ENCODE measurements at places on chromosomes 4 and X.

GRCh38 chr4:123696687-123697086, 300.1 kb downstream of the SPRY1 start:
- no peak for DNase-seq

- no peak for DNase-seq
Measured at GRCh38 chr4:112213091-112213490, 18.5 kb upstream of the AP1AR start.

DNA sequence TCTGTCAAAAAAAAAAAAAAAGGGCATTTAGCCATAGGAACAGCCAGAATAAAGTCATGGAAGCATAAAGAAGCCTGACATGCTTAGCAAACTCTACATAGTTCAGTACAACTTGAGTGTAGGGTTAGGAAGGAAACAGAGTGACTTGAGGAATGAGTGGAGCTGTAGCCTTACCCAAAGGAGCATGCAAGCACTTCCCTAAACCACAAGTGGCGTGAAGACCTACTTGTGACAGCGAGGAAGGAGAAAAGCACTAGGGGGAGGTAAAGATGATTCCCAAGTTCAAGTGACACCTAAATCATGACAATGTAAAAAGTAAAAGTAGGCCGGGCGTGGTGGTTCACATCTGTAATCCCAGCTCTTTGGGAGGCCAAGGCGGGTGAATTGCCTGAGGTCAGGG, 21.8 kb upstream of the IQSEC2 start:
- no peak for DNase-seq

DNA sequence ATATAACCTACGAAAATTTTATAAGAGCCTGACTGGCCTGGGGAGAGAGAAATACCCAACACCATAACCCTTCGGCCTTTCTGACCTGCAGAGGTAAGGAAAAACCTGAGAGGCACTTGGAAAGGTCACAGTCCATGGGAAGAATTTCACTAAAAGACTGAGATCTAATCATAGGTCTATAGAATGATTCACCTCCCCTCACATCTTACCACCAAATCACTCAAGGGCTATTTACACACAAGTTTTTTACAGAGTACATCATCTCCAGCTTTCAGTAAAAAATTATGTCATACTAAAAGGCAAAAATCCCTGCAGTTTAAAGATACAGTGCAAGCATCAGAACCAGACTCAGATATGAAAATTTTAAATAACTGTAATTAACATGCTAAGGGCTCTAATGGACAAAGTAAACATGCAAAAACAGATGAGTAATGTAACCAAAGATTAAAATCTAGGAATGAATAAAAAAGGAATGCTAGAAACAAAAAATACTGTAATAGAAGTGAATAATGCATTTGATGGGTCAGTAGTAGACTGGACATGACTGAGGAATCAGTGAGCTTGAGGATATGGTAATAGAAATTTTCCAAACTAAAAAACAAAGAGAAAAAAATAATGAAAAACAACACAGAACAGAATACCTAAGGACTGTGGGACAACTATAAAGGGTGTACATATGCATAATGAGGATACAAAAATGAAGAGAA, 32.1 kb upstream of the SLC16A2 start:
- DNase-seq: no peak

GRCh38 chrX:131060147-131060546, 2.0 kb downstream of the ARHGAP36 start:
- no peak for DNase-seq

- no peak for DNase-seq
Measured at GRCh38 chrX:13485167-13485566, 84.2 kb upstream of the EGFL6 start.

DNA sequence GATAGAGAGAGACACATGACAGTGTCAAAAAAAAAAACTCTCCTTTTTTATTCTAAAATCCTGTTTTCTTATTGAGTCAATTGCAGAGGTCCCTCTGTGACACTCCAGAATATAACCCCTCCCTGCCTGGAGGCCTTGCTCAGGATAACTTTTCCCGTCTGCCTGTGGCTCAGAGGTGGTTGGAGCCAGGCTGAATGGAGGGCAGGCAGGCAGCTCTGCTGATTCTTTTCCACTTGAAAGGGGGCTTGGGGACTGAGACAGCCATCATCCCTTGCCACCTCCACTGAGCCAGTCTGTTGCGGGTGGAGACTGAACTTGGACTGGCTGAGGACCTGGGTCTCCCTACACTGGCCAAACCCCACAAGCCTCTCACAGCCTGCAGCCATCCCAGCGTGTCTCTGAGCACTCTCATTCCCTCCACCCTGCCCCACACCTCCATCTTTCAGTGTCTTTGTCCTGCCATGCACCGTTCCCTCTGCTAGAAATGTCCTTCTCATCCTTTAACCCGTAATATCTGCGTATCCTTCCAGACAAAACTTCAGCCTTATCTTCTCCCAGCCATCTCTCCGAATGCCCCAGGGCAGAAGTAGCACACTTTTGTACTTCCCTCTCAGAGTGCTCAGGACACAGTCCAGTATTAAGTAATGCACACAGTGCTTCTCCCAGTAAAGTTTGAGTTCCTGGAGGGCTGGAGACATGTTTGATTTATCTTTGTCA, 139.9 kb downstream of the CHIC2 start:
- no peak for DNase-seq

DNA sequence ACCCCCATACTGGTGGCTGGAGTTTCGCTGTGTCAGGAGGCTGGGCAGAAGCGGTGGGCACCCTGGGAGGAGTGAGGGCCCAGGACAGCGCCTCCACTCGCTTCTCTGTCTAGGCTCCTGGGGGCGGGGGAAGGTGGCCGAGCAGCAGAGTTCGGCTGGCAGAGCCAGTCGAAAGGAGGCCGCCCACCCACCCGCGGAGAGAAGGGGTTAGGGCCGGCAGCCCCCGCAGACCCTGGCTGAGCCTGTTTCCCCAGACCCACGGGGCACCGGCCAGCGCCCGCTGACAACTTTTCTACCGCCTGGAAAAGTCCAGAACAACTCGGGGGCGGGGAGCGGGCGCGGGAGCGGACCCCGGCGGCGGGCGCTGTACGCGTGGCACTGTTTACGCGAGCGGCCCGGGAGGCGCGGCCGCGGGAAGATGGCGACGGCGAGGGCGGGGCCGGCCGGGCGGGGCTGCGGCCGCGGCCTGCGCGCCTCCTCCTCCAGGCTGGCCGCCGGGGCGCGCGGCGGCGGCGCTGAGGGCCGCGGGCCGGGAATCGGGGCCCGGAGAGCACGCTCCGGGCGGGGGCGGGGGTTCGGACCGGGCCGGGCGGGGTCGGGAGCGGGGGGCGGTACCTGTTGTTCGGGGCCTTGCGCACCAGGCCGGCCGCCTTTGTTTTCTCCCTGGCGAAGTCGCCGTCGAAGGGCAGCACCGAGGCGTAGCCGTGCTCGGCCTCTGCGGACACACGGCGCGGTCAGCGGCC, 628 bp downstream of the MXD4 start:
- peak; percentile 90 for DNase-seq

GRCh38 chr4:96097693-96098092, 257.8 kb downstream of the PDHA2 start:
- DNase-seq: no peak

DNA sequence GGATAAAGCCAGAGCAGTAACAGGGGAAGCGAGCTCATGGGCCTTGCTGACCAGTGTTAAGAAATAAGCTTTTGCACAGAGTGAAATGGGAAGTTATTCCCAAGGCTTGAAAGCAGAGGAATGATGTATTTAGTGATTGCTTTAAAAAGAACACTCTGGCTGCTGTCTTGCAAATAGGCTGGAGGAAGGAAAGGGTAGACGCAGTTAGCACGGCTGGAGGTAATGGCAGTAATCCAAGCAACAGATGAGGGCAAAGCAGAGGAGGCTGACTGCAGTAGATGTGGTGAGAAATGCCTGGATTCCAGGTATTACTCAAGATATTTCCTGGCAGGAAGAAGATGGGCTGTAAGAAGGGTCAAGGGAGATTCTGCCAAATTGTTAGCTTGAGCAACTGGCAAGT, 1342.3 kb upstream of the AGA start:
- DNase-seq: no peak

DNA sequence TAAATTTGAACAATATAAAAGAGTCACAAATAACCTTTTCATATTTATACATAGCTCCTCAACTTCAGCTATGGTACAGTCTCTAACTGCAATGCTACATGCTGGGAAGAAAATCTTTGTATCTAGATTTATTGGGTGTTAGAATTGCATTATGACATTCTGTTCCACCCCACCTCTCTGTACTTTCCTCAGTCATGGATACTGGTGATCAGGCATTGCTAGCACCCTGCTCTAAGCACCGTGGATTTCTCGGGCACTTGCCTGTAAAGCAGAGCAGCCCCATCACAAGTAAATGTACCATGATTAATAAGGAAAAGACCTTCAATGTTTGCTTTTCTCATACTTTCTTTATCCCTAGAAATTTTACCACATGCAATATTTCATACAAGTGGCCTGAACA, 1028.9 kb upstream of the INTU start:
- DNase-seq: no peak

DNA sequence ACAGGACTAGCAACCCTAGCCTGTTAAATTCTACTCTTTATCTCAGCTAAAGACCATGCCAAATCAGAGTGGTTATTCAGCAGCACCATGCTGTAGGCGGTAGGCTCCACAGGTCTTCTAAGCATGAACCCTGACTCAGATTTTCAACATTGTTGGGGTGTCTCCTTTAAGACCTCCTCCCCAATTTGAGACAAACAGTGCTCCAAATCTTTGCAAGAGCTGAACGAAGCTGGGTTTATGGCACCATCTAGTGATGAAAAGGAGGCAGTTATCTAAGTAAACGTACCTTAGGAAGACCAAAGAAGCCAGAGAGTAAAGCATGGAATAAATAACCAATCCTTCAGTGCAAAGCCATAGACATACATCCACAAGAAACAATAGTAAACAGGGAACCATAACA, 334.5 kb upstream of the SLC7A11 start:
- peak; percentile 72 for DNase-seq

- no peak for DNase-seq
Measured at GRCh38 chr4:108943976-108944591, 181.2 kb upstream of the ETNPPL start.

- DNase-seq: no peak
Measured at GRCh38 chrX:53639257-53639656, 47.3 kb downstream of the HUWE1 start.

DNA sequence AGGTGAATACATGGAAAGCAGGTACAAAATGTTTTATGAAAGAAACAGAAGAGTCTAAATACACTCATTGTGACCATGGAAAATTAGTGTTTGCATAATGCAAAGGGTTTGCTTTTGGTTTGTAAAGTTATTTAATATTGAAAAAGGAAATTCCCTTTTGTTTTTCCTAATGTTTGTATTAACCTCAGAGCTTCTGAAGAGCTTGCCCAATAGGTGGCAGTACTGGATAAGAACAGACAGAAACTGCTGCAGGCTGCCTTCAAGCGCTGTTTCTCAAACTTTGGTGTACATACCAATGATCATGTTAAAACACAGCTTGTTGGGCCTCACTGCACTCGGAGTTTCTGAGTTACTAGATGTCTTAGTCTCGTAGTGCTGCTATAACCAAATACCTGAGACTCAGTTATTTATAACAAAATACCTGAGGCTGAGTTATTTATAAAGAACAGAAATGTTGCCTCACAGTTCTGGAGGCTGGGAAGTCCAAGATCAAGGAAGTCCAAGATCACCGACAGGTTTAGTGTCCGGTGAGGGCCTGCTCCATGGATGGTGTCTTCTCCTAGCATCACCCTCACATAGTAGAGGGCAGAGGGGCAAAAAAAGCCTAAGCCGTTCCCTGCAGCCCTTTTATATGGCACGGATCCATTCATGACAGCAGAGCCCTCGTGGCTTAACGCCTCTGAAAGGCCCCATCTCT, 54.2 kb downstream of the SUPT20HL2 start:
- DNase-seq: peak; percentile 78

DNA sequence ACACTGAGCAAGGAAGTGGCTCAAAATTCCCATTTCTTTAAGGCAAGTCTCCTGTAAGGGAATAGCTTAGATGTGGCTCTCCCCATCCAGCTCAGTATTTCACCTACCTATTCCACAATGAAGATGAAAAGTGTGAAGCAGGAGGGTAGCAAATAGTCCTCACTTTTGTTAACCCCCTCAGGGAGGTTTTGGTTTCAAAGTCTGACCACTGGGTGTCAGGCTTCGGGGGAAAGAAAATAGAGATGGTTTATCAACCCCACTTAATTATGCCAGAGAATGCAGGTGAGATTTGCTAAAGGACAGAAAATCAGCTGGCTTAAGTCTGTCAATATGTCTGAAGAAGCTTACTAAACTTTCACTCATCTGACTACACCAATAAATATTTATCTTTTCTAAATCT, 69.5 kb downstream of the DHX15 start:
- peak; percentile 33 for DNase-seq

DNA sequence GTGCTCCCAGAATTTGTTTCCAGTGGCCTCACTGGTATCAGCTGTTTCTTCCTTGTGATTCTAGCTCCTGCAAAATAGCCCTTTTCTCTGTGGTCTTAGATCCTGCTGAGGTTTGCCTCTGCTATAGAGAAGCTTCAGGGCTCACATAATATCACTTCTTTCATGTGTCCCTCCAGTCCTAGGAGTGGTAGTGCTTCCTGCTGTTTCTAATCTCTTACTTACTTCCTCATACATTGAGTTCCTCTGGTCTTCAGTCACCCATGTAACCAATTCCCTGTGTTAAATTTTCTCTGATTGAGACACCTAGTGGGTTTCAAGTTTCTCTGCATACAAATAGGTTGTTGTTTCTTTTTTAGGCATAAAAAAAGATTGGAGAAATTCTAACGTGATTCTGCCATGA, 1567.9 kb downstream of the ARAP2 start:
- peak; percentile 45 for DNase-seq

DNA sequence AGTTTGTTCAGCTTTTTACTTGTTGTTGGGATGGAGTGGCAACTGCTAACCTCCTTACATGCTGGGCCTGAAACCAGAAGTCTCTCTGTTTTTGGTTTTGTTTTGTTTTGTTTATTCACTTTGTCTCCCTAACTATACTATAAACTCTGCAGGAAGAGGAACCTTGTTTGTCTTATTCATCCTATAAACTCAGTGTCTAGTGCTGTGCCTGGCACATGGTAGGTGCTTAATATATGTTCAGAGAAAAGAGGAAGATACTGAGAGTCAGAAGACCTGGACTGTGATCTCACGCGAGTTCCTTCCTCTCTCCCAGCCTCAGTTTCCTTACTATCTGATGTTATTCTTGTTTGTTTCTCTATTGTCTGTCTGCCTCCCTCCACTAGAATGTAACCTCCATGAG, 71.3 kb downstream of the PRPS1 start:
- no peak for DNase-seq

DNA sequence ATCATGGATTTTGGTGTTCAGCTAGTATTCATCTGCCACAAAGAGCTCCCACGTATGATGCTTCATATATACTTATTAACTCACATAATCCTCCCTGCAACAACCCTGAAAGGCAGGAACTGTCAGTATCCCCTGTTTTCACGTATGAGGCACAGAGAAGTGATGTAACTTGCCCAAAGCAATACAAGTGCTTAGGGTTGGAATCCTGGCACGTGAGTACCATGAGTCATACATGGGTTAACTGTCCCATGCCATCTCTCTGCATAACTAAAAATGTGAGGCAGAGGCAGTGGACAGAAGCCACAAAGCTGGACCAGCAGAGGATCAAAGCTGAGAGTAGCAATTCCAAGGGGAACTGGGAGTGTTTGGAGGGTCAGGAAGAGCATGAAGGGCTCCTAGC, 35.7 kb upstream of the EGFL6 start:
- DNase-seq: peak; percentile 3
